Activated T-helper 2 cell treated with anti-CD3 and anti-CD28 coated beads, Interferon-gamma antibody, Interleukin-2, Interleukin-4, amounts not matched to agents 10 μg/mL and 5 μg/mL and 100 μg/mL, durations not matched to agents 14 hours and 24 hours and 36 hours (primary cell): ENCODE measurements at places on chromosomes 13 and 19.
A peak's percentile ranks its signal among the peaks of the same experiment; 100 is the strongest.

GRCh38 chr19:53190253-53190652 is 2.9 kb downstream of the ZNF665 start:
- DNase-seq: no peak
- H3K36me3 ChIP-seq: peaks cover 33% of the 10 kb centered on the region
- H3K4me1 ChIP-seq: peaks cover 16% of the 10 kb centered on the region

GRCh38 chr19:50312967-50313811 is 16.0 kb downstream of the KCNC3 start:
- no peak overlapping the region for H3K4me3 ChIP-seq
- peaks cover 50% of the 10 kb centered on the region for H3K27me3 ChIP-seq
- no peak overlapping the region for H3K27ac ChIP-seq
- H3K4me1 ChIP-seq: peaks cover 9% of the 10 kb centered on the region
- no peaks in the 10 kb centered on the region for H3K36me3 ChIP-seq

DNA sequence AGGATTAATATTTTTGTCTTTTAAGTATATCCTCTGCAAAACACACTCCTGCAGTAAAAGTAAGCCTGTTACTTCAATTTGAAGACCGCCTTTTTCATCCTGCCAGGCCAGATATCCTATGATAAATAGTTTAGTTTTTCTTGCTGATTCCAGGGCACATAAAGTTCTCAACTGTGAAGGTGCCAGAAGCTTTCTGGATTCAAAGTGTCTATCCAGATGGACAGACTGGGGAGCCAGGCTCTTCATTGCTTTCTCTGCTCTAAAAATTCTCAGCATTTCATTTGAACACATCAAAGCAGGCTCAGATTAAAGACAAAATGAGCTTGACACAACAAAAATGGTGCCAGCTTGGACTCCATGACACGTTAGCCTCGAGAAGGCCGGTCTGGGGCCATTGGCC is 53.6 kb upstream of the UBL3 start:
- no peak overlapping the region for H3K4me3 ChIP-seq
- no peak overlapping the region for H3K27ac ChIP-seq
- peaks cover 30% of the 10 kb centered on the region for H3K4me1 ChIP-seq

DNA sequence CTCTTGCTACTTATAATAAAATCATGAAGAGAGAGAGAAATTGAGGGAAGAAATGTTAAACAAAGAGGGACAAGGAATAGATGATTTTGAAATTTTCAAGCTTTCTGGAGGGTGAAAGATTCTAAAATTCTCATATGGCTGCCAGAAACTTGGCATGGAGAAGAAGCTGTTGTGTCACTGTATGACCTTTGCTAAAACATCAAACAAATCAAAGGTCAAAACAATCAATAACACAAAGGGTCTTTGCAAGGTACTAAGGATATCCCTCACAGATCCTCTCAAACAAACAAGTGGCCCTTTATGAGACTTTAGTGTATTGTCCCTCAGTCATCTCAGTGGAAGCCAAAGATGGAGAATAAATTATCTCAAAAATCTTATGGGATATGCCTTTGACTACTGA is 1039.2 kb upstream of the MIR17HG start:
- H3K36me3 ChIP-seq: no peaks in the 10 kb centered on the region
- no peak overlapping the region for H3K27ac ChIP-seq
- no peaks in the 10 kb centered on the region for H3K4me1 ChIP-seq
- H3K4me3 ChIP-seq: no peak overlapping the region

GRCh38 chr13:95317039-95317989 is 16.1 kb upstream of the ABCC4 start:
- no peaks in the 10 kb centered on the region for H3K36me3 ChIP-seq
- H3K4me3 ChIP-seq: no peak overlapping the region
- H3K4me1 ChIP-seq: no peaks in the 10 kb centered on the region

DNA sequence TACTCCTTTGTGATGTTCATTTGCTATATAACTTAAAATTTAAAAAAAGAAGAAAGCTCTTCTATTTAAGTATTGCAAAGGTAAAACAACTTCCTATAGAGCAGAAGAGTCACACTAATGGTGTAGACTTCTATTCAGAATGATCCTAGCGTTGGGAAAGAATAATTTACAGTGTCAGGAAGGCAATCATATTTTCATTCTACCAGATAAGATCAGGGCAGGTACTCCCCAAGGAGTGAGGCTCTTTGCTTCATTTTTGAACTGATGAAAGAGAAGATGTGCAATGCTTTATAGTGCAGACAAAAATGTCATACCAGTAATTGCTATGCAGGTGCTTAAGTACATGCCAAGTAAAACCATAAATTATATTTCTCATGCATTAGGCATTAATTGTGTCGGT is 1193.0 kb downstream of the PCDH9 start:
- no peak overlapping the region for H3K27ac ChIP-seq
- no peaks in the 10 kb centered on the region for H3K4me1 ChIP-seq
- no peak for DNase-seq
- no peak overlapping the region for H3K4me3 ChIP-seq
- H3K27me3 ChIP-seq: no peaks in the 10 kb centered on the region
- no peaks in the 10 kb centered on the region for H3K36me3 ChIP-seq

DNA sequence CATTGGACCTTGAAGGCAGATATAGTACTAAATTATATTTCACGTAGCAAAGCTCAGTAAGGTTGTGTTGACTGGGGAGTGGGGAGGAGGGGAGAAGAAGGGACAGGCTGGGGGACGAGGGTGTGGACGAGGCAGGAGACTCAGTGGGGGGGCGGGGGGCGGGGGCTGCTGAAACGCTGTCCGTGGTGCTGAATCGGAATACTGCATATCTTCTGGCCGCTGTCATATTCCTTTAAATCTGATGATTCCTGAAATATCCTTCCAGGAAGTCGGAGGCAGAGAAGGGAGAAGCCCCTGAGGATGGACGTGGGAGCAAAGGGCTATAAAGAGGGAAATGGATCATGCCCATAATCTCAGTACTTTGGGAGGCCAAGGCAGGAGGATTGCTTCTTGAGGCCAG is 34.7 kb upstream of the CASP14 start:
- no peaks in the 10 kb centered on the region for H3K4me1 ChIP-seq
- H3K4me3 ChIP-seq: no peak overlapping the region
- no peak for DNase-seq
- no peaks in the 10 kb centered on the region for H3K36me3 ChIP-seq

GRCh38 chr19:2037651-2038255 is 13.3 kb downstream of the MKNK2 start:
- no peaks in the 10 kb centered on the region for H3K27me3 ChIP-seq
- peaks cover 4% of the 10 kb centered on the region for H3K4me1 ChIP-seq
- peak overlapping the region; percentile 7 for H3K27ac ChIP-seq
- no peak overlapping the region for H3K4me3 ChIP-seq
- no peak for DNase-seq
- H3K36me3 ChIP-seq: peaks cover 24% of the 10 kb centered on the region

DNA sequence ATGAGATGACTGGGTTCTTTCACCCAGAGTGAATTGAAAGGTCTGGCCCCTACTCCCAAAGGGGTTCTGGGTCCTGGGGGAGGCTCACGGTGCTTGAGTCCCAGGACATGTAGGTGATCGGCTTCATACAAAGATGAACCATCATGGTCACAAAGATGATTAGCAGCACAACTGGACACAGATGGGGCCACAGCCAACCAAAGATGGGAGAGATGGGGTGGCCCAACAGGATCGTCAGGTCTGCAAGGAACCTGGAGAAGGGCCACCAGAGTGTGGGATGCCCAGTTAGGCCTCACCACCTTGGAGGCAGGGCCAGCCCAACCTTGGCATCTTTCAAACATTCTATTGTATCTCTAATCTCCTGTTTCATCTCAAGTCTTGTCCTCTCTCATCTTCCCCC is 34.5 kb downstream of the SLC6A16 start:
- no peaks in the 10 kb centered on the region for H3K36me3 ChIP-seq
- H3K4me3 ChIP-seq: no peak overlapping the region
- H3K27ac ChIP-seq: no peak overlapping the region
- DNase-seq: no peak
